ENCODE measurements at places on chromosomes 5 and 9.

DNA sequence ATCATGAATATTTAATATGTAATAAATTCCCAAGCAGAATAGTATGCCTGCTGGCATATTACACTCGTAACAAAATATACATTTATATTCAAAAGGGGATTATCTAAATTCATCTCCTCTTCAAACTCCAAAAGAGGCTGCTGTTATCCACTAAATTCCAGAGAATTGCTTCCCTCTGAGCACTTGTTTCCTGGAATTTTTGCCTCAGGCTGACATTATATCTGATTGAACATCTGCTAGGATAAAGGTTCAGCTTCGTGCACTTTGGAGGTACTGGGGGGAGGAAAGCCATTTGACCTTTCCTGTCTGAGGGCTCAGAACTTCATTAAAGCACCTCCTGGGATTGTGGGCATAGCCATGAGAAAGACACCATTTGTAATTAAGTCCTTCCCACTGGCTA, 4.3 kb upstream of the HAPLN1 start:
- no peak for DNase-seq

- no peak for DNase-seq
Measured at GRCh38 chr9:127056446-127056845, 66.0 kb downstream of the ANGPTL2 start.

DNA sequence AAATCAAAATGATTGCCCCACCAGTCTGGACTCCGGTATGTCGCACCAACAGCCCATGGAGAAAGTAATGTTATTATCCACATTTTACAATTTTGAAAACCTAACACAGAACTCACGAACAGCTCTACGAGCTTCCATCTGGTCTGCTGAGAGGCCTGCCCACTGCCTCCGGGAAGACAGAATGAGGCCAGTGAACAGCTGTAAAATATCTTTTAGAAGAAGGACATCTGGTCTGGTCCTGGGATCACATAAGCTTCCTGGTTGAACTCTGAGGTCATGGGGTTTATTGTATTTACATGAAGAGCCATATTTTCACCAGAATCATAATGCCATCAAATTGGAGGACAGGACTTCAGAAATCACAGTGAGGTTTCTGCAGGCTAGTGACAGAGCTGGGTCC, 89.0 kb downstream of the FRMD3 start:
- no peak for DNase-seq

- no peak for DNase-seq
Measured at GRCh38 chr5:132180134-132180745, 47.4 kb downstream of the P4HA2 start.

DNA sequence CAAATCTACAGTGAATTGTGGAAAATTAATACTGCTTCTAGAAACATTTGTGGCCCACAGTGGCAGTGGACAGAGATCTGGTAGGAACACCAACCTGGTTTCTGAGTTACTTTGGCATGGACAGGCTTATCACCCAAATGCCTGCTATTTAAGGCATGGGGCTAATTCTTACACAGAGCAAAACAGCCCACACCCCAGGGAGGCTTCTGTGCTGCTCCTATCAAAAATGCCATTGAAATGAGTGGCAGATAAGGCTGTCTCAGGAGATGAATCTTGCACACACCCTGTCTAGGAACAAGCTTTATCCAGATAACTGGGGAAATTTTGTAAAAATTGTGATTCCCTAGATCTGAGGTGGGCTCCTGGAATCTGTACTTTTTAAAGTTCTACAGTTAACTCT, 307.1 kb downstream of the TLE1 start:
- DNase-seq = no peak

DNA sequence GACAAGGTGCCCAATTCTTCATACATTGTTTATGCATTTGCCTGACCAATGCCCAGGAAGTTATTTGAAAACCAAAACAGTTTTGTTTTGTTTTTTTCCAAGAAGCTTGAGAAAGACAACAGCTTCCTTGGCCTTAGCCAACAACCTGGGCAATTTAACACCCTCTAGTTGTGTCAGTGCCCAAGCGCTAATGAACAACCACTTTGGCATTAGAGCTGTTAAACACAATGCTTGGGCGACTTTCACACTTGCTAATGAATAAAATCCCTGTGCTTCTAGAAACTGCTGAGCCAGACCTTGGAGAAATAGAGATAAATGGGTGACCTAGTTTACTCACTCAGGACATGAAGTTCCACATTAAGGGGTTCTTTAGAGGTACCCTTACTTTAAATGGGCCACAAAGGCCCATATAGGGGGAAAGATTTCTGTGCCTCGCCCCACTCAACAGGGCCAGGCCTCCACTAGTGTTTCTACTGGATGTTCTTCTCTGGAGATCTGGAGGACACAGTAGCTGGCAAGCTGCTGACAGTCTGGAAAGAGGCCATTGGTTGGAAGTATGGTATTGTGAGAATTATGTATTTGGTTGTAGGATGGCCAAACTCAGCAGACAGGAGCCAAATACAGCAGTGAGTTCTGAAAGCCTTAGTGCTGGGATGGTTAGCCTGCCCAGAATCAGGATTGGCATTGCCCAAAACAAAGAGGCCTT, 179.8 kb downstream of the DOCK8 start:
- no peak for DNase-seq

- no peak for DNase-seq
Measured at GRCh38 chr9:87602933-87603643, 105.4 kb downstream of the DAPK1 start.

- DNase-seq = no peak
Measured at GRCh38 chr5:75513841-75514240, 2.1 kb downstream of the POLK start.

- DNase-seq = no peak
Measured at GRCh38 chr5:131496400-131496713, 138.7 kb downstream of the RAPGEF6 start.

- DNase-seq = no peak
Measured at GRCh38 chr5:154762700-154763099, 7.5 kb downstream of the LARP1 start.

DNA sequence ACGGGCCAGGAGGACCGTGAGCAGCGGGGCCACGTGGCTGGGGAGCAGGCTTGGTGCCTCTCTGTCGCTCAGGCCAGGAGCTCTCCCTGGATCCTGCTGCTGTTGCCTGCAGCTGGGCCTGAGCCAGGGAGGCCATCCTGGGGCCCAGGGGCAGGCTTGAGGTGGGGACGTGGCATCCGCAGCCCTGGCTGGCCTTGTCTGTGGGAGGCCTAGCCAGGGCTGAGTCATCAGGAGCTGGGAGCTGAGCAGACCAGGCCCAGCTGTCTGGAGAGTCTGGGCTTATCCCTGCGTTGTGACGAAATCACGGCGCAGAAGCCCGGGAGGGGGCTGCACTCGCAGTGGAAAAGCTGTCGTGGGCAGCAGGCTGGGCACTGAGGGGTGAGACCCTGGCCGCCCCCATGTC, 138.8 kb upstream of the COL5A1 start:
- DNase-seq = no peak

DNA sequence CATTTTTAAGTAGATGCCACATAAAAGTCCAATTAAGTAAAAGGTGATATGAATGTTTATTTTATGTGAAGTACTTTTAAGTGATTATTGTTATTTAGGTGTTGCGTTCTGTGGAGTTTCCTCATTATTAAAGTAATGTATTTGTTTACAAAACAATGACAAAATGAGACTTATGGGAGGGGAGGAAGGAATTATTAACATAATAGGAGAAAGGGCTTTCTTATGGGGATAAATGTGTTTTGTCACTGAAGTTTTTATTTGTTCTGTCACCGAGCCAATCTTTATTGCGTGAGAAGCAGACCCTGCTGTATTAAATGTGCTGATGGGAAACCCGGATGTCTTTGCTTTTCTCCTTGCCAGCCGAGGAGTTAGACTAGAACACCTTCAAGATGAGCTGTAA, 44.5 kb downstream of the TRIO start:
- no peak for DNase-seq

- DNase-seq = no peak
Measured at GRCh38 chr9:110173322-110173642, 34.7 kb downstream of the C9orf152 start.

- no peak for DNase-seq
Measured at GRCh38 chr5:125411071-125411743, 664.8 kb upstream of the ZNF608 start.

GRCh38 chr9:70587201-70587600, 172.7 kb upstream of the KLF9 start:
- DNase-seq = no peak

- no peak for DNase-seq
Measured at GRCh38 chr9:32292611-32293010, 91.8 kb upstream of the ACO1 start.

DNA sequence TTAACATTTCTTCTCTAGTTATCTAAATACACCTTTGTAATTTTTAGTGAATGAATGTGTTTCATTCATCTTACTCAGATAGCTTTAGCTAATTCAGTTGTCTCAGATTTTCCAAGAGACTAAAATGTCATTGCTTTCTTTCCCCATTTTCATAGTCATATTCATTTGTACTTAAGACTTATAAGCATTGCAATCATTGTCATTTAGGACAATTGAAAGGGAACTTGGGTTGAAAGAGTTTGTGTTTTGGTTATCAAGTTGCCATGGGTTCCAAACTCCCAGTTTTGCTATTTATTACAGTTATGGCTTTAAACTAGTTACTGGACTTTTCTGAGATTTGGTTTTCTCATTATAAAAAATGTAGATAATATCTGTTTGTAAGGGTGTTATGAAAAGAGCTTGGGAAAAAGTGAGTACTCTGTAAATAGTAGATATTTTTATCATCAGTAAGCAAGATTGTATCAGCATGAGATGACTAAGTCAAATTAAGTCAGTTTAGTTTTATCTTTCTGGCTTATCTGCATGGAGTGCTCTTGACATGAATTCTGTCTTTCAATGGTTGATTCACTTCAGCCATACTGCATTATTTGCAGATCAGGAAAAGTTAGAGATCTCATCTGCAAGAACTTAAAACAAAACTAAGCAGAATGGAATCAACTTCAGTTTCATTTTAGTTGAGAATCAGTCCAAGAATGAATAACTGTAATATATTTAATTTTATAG, 107.5 kb downstream of the PBX3 start:
- no peak for DNase-seq

- DNase-seq = no peak
Measured at GRCh38 chr9:35452481-35452880, 37.4 kb upstream of the RUSC2 start.

DNA sequence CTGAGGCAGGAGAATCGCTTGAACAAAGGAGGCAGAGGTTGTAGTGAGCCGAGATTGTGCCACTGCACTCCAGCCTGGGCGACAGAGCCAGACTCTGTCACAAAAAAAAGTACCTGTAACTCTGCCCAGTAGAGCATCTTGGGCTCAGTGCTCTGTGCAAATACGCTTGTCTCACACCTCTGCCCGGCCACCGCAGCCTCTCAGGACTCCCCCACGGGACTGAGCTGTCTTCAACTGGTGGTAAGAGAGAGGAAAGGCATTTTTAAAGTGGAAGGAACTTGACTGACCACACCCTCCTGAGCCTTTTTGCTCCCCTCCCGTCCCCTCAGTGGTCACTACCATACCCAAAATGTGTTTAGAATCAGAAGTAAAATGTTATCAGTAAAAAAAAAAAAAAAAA, 174.3 kb upstream of the PIK3R1 start:
- no peak for DNase-seq

- no peak for DNase-seq
Measured at GRCh38 chr9:27679338-27679737, 106.1 kb upstream of the C9orf72 start.

- DNase-seq = no peak
Measured at GRCh38 chr5:113325054-113325453, 109.7 kb downstream of the TSSK1B start.

- no peak for DNase-seq
Measured at GRCh38 chr9:35236692-35237091, 74.9 kb downstream of the UNC13B start.

GRCh38 chr5:30279237-30279636, 914.2 kb upstream of the CDH6 start:
- no peak for DNase-seq

GRCh38 chr5:23484096-23484495, 23.3 kb upstream of the PRDM9 start:
- DNase-seq = no peak

- DNase-seq = no peak
Measured at GRCh38 chr5:137022043-137022442, 477.1 kb downstream of the SPOCK1 start.

DNA sequence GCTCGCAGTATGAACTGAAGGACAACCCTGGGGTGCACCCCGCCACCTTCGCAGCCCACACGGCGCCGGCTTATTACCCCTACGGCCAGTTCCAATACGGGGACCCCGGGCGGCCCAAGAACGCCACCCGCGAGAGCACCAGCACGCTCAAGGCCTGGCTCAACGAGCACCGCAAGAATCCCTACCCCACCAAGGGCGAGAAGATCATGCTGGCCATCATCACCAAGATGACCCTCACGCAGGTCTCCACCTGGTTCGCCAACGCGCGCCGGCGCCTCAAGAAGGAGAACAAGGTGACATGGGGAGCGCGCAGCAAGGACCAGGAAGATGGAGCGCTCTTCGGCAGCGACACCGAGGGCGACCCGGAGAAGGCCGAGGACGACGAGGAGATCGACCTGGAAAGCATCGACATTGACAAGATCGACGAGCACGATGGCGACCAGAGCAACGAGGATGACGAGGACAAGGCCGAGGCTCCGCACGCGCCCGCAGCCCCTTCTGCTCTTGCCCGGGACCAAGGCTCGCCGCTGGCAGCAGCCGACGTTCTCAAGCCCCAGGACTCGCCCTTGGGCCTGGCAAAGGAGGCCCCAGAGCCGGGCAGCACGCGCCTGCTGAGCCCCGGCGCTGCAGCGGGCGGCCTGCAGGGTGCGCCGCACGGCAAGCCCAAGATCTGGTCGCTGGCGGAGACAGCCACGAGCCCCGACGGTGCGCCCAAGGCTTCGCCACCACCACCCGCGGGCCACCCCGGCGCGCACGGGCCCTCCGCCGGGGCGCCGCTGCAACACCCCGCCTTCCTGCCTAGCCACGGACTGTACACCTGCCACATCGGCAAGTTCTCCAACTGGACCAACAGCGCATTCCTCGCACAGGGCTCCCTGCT, 3.8 kb downstream of the IRX1 start:
- no peak for DNase-seq

DNA sequence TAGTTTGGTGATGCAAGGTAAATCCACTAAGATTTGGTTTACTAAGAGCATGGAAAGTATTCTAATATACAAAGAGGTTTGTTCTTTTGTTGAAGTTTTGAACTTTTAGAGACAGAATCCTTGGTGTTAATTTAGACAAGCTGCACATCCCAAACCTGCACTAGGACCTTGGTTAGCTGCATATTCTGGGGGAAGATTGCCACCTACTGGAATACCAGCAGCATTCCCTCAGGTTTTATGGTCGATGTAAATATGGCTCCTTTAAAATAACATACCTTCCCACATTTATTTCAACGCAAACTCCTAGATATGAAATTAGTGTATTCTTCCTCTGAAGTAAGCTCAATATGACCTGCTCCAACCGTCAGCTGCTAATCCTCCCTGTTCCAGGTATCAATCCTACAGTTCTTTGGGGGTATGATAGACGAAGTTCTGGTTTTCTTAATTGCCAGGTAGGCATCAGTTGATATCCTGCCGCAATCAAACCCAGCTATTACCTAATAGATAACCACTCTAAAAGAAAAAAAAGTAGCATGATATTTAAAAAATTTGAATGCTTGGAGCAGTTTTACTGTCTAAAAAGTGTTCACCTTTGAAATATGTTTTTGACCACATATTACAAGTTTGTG, 624.1 kb downstream of the ISL1 start:
- DNase-seq = no peak

GRCh38 chr9:19517202-19517942, 108.6 kb downstream of the ACER2 start:
- no peak for DNase-seq

GRCh38 chr5:57753446-57753845, 270.8 kb upstream of the ACTBL2 start:
- DNase-seq = no peak

- DNase-seq = no peak
Measured at GRCh38 chr9:133803028-133803585, 65.0 kb upstream of the SARDH start.

- no peak for DNase-seq
Measured at GRCh38 chr9:83744206-83744605, 36.4 kb upstream of the UBQLN1 start.
